Stimulated activated CD4-positive, alpha-beta T cell treated with anti-CD3 and anti-CD28 coated beads, TNF-alpha, amount 100 ng/mL, for 4 hours (primary cell): ENCODE measurements at places on chromosomes 12 and 14.

DNA sequence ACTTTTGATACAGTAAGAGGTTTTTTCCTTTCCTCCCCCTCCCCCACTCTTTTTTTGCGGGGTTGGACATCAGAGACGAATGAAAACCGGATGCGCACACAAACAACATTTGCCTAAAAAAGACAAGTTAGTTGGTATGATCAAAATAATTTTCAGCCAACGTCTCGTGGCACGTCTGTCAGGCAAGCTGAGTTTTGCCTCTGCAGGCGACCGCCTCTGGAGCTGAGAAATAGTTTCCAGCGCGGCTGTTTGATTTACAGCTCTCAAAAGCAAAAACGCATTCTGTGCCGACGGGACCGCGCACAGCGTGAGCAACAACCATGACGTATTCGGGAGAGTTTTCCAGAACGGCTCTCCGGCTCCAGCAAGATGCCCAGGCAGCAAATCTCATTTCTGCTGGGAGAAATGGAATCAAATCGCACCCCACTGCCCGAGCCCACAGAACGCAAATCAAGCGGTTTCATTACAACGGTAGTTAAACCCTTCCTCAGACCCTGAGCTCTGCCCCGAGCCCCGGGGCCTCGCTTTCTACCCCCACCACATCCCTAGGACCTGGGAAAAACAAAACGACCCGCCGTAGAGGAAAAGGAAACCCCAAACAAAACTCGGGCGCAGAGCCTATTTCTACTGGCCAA lies 14.2 kb upstream of the CALM1 start:
- DNase-seq, result peak; percentile 66

DNA sequence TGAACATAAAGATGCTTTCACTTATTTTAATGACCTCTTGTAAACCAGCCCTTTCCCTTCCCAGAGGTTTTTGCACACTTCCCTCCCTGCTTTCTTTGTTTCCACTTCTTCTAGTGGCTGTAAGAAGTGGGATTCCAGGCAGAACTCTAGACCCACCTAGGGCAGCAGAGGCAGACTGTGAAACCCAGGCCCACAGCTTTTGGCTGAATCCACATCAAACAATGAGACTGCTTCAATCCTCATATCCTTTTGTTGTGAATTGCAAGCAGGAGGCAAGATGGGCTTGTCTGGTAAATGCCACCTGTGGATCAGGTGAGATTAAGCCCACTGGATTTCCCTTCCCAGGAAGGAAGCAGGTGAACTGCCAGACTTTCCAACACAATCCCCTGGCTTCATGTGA lies 12.8 kb downstream of the CCDC177 start:
- DNase-seq, result no peak

DNA sequence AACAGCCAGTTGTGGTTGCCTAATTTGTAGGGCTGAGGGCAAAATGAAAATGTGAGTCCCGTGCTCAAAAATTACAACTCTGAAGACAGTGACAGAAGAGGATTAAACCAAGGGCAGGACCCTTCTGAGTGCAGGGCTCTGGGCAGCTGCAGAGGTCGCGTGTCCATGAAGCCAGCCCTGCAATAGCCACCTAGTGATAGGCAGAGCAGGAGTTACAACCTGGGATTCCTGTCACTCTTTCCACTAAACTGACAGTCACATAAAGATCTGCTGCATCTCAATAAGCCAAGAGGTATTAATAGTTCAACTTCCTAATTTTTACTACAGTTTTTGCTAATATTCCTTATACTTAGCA lies 94.1 kb downstream of the SLC2A13 start:
- DNase-seq, result no peak

- DNase-seq, result no peak
These were observed 1.2 kb downstream of the PELI2 start for GRCh38 chr14:56119201-56119981.

DNA sequence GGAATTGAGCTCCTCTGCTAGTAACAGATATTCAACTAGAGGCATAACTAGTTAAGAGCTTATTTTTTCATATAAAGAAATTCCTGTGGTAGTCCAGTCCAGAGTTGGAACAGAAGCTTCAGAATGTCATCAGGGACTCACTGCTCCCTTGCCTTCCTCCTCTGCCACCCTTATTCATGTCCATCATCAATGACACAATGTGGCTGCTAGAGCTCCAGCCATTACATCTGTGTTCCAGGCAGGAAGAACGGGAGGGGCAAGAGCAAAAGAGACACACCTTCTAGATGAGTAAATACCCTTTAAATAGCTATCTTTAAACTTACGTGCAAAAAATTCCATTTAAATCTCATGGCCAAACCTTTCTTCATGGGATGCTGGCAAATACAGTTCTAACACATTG lies 47.3 kb upstream of the HMGA2 start:
- DNase-seq, result no peak

GRCh38 chr12:129241852-129242251 lies 388.6 kb downstream of the GLT1D1 start:
- no peak for DNase-seq

DNA sequence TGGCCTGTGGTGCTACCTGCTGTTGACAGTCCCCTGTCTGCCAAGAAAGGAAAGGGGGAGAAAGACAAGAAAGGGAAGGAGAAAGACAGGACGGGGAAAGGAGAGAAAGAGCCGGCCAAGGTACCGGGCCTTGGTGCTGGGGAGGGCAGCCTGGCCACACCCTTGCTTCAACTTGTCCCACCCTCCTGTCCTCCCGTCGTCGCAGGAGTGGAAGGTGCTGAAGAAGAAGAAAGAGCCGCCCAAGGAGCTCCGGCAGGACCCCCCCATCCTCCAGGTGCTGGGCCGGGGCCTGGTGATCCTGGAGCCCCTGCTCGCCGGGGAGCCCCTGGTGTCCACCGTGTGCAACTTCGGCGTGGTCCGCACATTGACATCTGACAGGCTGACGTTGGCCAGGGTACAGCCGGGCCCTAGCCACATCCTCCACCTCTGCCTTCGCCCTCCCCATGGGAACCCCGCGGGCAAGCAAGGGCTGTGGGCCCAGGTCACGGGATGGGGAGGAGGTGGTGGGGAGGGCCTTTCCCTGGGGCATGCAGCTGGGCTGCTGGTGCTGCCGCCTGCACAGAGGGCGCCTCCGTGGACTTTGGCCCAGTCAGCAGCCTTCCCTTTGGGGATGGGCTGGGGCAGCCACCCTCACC lies 2.9 kb upstream of the B3GNT4 start:
- DNase-seq, result no peak

GRCh38 chr12:109304485-109304884 lies 4.6 kb downstream of the FOXN4 start:
- DNase-seq, result no peak
